ENCODE measurements at places on chromosomes 1 and 21. TPM values are rescaled to one million over a fixed set of nuclear protein-coding genes. Genes with fewer than 3 reads are reported as not detected.

GRCh38 chr1:5640845-5641244, 351.4 kb downstream of the NPHP4 start:
- DNase-seq, result no peak

- no peak for DNase-seq
These were observed 13.3 kb upstream of the BRWD1 start for GRCh38 chr21:39326607-39327307.

Gene KCNQ4
- total RNA-seq, result 0.43 TPM

DNA sequence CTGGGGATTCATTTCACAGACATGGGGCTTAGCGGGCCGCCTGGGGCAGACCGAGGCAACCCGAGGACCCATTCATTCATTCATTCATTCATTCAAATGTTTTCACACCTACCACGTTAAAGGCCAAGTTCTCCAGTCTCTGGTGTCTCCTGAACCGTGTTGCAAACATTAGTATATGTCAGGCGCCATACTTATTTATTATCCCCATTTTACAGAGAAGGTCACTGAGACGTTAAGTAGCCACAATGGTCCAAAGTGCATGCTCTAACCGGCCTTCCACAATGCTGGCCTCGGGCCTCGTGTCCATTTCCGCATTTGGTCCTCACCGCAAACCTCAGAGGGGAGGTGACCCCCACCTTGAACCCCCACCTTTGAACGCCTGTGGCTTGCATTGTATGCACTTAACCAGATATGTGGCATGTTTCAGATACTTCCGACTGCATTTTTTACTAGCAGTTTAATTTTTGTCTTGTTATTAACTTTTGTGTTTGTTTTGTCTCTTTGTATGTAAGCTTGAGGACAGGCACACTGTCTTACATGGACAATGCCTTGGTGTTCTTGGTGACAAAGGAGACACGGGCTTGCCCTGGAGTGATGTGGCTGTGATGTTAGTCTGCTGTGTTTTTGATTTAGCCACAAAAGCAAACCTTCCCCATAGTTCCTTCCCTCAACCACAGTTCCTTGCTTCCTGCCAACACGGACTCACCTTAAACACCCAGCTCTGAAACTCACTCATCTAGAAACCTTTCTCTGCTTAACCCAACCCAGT, 1.2 kb upstream of the IFFO2 start:
- DNase-seq, result no peak

DNA sequence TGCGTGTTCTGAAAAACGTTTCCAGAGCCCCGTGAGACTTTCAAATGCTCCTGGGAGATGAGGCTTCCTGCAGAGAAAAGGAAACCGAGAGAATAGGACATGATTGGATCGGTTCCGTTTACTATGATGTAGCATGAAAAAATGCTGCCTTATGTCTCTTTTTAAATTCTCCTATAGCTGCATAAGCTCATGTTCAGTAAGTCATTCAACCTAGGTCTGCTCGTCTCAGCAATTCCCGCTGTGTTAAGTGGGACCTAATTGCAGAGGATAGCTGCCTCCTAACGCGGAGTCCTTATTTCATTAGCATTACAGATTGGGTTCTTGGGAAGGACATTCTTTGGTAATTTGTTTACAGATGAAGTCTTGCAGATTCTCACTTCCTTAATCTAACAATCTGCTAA, 165.3 kb downstream of the GALNT2 start:
- DNase-seq, result no peak

All from activated CD8-positive, alpha-beta T cell treated with anti-CD3 and anti-CD28 coated beads for 36 hours (primary cell).